ENCODE measurements at places on chromosomes 5 and 9.

- DNase-seq = no peak
These were observed 878.2 kb upstream of the DMAC1 start for GRCh38 chr9:8677741-8678140.

- no peak for DNase-seq
These were observed 7.0 kb downstream of the TGFBI start for GRCh38 chr5:136035837-136036236.

DNA sequence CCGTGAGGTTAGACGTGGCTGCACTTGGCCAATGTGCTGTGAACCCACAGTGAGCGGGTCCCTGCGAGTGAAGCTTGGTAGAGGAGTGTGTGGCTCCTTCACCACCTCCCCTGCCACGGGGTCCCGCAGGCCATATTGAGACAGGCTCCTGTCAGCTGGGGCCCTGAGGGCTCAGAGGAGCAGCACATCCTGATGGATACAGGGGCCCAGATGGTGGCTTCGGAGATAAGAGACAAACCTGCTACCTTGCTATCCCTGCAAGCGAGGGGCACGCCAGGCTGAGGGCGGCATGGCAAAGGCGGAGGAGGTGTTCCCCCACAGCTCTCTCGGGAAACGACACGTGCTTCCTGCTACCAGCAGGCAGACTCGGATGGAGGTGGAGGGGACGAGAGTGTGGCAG lies 33.1 kb downstream of the SLC6A3 start:
- DNase-seq = no peak

GRCh38 chr5:154543380-154543779 lies 65.4 kb upstream of the HAND1 start:
- DNase-seq = no peak

DNA sequence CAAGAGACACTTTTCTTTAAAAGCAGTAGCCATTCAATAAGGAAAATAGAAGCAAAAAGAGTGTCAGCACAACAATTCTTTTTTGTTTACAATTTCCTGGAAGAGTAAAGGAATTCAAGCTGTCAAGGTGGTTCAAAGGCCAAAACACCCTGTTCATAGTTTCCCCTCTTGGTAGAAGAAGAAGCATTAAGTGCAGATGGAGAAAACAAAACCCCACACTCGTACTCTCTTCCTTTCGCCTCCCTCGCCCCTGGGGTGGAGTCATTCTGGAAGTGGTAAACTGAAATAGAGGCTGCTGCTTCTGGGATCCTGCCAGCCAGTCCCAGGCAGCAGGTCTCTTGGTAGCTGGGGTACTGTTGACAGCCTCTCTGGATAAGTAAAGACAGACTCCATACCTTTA lies 105.0 kb downstream of the ANKRD55 start:
- DNase-seq = peak; percentile 65

DNA sequence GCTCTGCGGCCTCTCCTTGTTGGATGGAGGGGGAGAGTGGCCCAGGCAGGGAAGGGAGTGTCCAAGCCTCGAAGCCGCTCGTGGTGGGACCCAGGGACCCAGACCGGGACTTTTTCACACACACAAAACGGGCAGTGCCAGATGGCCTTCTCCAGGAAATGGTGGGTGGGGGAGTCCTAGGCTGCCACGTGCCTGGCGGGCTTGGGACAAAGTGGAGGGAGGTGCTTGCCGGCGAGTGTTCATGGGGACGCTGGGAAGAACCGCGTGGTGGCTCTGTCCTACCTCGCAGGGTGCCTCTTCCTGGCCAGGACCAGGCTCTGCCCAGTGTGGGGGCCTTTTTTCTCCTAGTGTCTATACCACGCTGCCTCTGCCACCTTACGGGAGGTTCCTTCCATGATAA lies 155.0 kb upstream of the COL5A1 start:
- no peak for DNase-seq

DNA sequence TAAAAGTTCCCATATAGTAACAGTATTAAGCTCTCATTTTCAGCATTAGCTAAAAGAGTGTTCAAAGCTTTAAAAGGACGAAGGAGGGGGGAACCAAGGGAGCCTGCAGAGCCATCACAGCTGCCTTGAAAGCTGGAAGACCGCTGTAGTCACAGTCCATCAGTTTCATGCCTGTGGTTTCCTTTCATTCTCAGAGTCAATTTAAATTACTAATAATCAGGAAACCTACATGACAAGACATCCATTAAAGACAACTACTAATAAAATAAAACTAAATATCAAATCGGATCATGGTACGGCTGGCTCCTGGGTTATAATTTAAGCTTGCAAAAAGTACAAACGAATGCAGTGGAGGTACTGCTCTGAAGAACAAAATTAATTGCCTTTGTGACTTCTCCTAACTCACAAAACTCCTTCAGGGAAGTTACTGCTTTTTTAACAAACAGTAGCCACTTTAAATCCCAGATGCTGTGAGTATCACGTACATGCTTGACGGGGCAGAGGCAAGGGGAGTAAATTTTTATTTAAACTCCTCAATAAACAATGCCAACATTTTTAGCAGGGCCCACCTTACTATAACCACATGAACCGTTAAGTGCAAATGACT lies 213.5 kb downstream of the DENND1A start:
- DNase-seq = no peak

- DNase-seq = no peak
These were observed 65.4 kb downstream of the CDC42SE2 start for GRCh38 chr5:131329286-131329560.

- no peak for DNase-seq
These were observed 57.7 kb downstream of the MAPKAP1 start for GRCh38 chr9:125649315-125649714.

DNA sequence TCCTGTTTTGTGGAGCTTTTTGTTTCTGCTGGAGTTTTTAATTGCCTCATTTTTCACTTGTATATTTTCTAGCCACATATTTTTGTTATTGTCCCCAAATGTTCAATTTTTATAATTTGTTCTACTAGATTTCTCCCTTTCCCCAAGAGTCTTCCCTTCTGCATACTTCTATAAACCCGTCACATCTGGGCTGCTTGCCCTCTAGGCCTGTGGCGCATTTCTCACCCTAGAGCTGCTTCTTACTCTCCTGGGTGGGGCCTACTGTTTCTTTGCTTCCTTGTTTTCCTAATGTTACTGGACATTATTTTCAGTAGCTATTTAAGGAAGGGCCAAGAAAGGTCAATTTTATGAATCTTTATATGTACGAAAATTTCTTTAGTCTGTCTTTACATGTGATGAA lies 51.5 kb downstream of the NXNL2 start:
- DNase-seq = no peak

DNA sequence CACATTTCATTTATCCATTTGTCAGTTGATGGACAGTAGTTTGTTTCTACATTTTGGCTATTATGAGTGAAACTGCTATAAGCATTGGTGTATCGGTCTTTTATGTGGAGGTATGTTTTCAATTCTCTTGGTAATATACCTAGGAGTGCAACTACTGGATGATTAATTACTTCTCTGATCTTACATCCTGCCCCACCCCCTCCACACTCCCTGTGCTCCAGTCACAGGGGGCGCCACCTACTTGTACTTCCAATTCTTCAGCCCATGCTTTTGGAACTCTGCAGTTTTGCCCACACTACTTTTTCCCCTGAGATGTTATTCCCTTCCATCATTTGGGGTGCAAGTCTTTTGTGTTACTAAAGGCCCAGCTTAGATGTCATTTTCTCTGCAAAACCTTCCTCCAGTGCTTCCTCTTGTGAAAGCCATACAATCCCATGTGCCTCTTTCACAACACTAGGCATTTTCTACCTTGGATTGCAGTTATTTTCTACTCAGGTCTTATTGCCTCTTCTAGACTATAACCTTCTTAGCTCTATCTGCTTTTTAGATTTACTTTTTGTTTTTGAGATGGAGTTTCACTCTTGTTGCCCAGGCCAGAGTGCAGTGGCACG lies 42.1 kb downstream of the SEC61B start:
- peak; percentile 42 for DNase-seq

GRCh38 chr5:38926121-38926520 lies 80.3 kb downstream of the OSMR start:
- DNase-seq = no peak

DNA sequence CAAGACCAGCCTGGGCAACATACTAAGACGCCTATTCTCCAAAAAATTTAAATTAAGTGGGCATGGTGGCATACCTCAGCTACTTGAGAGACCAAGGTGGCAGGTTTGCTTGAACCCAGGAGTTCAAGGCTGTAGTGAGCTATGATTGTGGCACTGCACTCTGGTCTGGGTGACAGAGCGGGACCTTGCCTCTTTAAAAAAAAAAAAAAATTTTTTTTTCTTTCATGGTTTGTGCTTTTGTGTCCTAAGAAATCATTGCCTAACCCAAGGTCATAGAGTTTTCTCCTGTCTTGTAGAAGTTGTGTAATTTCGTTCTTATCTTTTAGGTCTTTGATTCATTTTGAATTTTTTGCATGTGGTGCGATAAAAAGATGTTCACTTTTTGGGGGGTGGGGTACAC lies 12.3 kb downstream of the GPBP1 start:
- DNase-seq = no peak

- DNase-seq = no peak
These were observed 8.7 kb downstream of the STKLD1 start for GRCh38 chr9:133384736-133385321.

DNA sequence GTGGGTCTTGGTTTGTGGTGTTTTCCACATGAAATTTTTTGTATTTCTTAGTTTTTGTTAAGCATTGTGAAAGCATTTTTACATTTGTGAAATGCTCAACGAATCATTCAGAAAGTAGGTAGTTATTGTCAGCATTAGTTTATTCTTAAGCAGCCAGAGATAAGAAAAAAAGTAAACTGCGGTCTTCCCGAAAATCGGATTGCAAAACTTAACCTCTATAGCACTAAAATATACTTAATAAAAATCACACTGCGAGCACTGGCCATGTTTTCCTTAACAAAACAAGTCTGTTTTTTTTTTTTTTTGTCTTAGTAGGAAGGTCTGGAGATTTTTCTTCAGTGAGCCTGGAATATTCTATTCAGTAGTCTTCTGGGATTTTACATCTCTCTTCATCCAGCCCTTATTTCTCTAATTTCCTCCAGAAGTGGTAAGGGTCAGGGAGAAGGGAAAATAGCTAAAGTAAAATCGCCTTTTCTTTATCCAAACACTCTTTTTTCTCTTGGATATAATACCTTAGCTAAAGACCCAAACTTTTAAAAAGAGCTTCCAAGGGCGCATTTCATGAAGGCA lies 289.9 kb downstream of the DMAC1 start:
- no peak for DNase-seq

- peak; percentile 17 for DNase-seq
These were observed 77.6 kb upstream of the TMC1 start for GRCh38 chr9:72443855-72444254.

- DNase-seq = no peak
These were observed 183.7 kb downstream of the ZNF462 start for GRCh38 chr9:107046692-107047091.

DNA sequence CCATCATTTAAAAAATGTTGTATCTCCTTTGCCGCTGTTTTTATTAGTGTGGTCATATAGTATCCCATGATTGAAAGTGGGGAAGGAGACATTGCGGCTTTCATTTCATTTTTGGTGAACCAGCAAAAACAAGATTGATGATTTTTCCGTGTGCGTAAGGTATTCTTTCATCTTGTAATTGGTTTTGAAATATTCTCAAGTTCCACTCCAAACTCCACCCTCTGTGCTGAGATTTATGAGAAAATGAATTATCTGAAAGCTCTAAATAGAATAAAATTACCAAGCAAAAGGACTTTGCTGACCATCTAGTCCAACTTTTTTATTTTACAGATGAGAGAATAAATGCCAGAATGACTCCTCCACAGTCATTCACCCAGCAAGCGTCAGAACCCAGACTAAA lies 103.1 kb upstream of the MPDZ start:
- DNase-seq = no peak

- no peak for DNase-seq
These were observed 335.8 kb downstream of the GADD45G start for GRCh38 chr9:89940625-89941024.

DNA sequence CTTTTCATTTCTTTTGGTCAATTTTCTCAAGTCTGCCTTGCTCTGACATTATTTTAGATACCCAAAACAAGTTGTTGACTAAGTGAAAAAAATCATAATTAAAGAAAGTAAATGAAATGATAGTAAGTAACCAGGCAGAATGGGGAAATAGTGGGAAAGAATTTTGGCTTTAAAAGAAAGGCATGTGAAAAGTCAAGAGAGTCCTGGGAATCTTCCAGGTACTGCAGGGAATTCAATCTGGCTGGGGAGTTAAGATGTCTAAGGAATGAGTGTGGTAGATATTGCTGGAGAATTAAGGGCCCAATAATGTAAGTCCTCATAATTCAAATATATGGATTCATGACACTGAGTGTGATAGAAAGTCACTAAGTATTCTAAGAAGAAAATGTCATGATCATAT lies 123.1 kb upstream of the PAPPA start:
- DNase-seq = no peak

GRCh38 chr9:133784731-133785561 lies 46.8 kb upstream of the SARDH start:
- no peak for DNase-seq

- peak; percentile 69 for DNase-seq
These were observed 12.2 kb upstream of the CARD19 start for GRCh38 chr9:93083592-93084470.

DNA sequence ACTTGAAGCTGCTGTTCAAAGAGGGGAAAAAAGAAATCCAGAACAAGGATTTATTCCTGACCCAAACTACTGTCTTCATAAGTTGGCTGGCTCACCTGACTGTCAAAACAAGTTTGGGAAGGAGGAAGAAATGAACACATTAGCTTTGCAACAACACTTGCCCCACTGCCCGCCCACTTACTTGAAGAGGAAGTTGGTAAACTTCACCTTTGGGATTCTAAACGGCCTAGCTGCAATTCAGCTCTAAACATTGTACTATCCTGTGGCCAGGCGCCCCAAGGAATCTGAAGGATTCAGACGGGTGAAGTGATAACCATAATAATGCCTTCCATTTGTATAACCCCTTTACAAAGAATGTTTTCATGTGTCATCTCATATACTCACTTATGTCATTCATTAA lies 199.4 kb downstream of the ARRDC3 start:
- DNase-seq = no peak

DNA sequence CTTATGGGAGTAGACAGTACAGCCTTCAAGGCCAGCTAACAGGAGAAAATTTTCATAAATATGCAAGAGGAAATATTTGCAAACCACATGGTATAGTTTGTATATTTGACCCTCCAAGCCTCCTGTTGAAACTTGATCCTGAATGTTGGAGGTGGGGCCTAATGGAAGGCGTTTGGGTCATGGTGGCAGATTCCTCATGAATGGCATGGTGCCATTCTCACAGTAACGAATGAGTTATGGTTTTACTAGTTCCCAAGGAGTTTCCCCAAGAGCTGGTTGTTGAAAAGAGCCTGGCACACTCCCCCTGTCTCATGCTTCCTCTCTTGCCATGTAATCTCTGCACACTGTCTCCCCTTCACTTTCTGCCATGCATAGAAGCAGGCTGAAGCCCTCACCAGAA lies 3.3 kb upstream of the PAIP1 start:
- no peak for DNase-seq

- no peak for DNase-seq
These were observed 41.2 kb downstream of the NADK2 start for GRCh38 chr5:36200513-36200912.

- no peak for DNase-seq
These were observed 56.3 kb downstream of the DAB2IP start for GRCh38 chr9:121707477-121708424.

- no peak for DNase-seq
These were observed 146.4 kb downstream of the ENTREP1 start for GRCh38 chr9:69471433-69471832.

Measured in activated CD4-positive, alpha-beta T cell treated with anti-CD3 and anti-CD28 coated beads, Interleukin-2, amount 50 U/mL, for 48 hours (primary cell).